ENCODE measurements at places on chromosomes 16 and 17.

DNA sequence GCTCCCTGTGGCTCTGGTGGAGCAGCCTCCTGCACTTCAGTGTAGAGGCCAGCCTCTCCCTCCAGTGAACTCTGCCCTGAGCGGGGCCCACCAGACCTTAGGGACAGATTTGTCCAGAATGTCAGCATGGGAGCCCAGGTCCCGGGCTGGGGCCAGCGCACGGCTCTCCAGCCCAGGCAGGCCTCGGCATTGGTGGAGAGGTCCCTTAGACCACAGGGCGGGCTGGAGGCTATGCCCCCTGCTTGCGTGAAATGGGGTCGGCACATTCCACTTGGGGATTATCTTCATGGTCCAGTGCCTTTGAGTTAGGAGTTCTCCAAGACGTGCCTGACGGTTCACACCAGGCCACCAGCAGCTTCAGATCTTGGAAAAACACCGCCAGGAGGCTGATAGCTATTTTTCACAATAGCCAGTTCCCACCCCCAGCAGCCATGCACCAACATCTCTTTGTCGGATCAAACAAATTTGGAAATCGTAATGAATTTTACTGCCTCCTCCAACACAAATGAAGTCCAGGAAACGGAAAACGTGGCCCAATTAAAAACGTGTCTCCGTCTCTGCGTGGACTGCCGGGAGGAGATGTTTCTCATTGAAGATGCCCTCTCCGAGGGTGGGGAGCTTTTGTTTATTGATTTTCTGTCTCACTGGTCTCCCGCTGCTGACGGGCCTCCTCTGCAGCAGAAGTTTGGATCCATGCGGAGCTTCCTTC, 110.0 kb upstream of the CIBAR2 start:
- no peak for ATAC-seq

- ATAC-seq, result no peak
Measured at GRCh38 chr16:78389009-78389498, 289.6 kb downstream of the WWOX start.

DNA sequence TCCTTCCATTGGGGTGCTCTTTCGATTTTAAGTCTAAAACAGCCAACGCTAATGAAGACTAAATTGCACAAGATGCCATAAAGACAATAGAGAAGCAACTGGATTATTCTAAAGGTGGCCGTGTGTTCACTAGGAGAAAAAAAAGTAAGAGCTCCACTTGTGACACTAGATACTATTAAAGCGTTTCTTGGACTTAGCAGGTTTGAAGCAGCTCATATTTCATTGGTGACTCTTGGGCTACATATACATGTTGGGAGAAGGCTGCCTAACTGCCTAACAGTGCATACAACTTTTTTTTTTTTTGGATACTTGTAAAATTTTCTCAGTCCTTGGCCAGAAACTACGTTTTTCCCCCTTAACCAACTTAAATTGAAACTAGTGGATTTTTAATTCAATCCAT, 111.8 kb upstream of the NOG start:
- no peak for ATAC-seq

DNA sequence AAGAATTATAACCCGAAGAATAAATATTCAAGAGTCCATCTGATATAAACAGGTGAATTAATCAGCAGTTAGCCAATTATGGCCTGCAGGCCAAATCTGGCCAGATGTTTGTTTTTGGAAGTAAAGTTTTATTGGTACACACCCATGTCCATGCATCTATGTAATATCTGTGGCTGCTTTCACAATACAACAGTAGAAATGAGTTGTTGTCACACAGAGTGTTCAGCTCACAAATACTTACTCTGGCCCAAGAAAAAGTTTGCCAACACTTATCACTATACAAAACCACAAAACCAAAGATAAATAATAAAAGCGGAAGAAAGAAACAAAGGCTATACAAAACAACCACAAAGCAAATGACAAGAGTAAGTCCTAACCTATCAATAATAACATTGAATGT, 109.4 kb downstream of the CDYL2 start:
- no peak for ATAC-seq

DNA sequence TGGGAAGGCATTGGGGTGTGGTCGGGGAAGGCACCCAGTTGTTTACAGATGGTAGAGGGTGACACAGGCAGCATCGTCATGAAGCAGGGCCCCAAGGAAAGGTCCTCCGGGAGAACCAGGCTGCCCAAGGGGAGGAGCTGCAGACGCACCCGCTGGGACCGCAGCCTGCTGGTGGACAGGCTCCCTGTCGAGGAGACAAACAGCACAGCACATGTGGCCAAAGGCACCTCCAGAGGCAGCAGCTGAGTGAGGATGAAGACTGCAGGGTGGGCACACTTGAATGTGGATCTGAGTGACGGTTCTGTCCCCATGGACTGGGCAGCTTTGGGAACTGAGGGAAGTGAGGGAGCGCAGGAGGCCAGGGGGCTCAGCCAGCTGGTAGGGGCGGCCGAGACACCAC, 12.4 kb downstream of the CHMP1A start:
- ATAC-seq, result no peak

DNA sequence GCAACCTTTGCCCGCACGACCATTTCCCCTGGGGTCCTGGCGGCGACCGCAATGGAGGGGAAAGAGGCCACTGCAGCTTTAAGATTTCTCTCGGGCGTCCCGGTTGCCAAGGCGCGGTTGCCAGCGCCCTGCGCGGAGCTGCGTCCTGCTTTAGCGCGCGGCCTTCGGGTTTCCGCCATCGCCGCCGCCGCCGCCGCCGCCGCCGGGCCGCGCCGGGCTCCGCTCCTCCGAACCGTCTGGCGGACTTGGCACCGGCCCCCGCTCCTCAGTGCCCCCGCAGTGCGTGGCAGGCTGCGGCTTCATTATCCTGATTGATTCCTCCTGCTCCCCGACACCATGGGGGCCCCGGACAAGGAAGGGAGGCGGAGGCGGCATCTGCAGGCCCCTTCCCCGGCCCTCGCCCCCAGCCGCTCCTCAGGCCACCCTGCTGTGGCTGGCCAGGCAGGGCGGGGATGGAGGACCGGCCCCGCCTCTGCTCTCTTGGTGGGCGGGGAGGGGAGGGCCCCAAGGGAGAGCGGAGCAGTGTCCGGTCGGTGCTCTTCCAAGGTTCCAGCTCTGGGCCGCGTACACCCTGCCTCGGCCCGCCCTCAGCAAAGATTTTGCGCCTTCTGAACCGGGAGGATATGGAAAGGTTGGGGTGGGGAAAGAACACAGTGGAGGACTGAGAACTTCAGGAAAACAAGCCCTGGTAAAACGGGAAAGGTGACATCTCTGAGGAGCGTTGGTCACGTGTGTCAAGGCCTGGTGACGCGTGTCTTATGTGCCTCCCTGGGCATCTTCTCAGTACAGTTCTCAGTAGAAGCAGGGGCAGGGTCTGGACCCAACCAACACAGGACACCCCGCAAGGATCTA, 34.0 kb downstream of the NEUROD2 start:
- ATAC-seq, result peak; percentile 97

- no peak for ATAC-seq
Measured at GRCh38 chr16:54462771-54463170, 176.2 kb upstream of the IRX3 start.

GRCh38 chr17:21382560-21383495, 6.7 kb downstream of the KCNJ12 start:
- ATAC-seq, result no peak

- ATAC-seq, result no peak
Measured at GRCh38 chr17:55318081-55318480, 53.3 kb downstream of the HLF start.

GRCh38 chr16:88622866-88623265, 15.5 kb upstream of the IL17C start:
- no peak for ATAC-seq

DNA sequence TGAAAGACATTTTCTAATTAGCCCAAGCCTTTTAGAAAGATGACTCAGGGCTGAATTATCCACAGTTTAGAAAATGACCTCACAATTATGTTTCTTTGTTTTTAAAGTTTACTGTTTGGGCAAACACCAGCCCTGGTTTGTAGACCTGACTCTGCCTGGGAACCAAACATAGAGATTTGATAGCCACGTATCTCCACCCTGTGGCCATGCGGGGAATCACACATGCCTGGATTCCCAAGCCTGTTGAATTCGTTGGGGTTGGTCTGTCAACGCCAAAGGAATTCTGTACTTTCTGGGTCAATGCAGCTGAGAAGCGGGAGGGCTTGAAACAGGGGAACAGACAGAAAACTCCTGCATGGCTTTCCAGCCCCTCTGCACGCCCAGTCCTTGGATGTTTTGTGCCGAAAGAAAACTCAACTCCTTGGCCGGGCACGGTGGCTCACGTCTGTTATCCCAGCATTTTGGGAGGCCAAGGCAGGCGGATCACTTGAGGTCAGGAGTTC, 26.9 kb downstream of the CD300A start:
- ATAC-seq, result no peak

- ATAC-seq, result peak; percentile 71
Measured at GRCh38 chr16:24776501-24777220, 47.2 kb downstream of the TNRC6A start.

- no peak for ATAC-seq
Measured at GRCh38 chr16:78128913-78129312, 29.5 kb downstream of the WWOX start.

- ATAC-seq, result no peak
Measured at GRCh38 chr17:30996486-30996885, 25.6 kb downstream of the RNF135 start.

DNA sequence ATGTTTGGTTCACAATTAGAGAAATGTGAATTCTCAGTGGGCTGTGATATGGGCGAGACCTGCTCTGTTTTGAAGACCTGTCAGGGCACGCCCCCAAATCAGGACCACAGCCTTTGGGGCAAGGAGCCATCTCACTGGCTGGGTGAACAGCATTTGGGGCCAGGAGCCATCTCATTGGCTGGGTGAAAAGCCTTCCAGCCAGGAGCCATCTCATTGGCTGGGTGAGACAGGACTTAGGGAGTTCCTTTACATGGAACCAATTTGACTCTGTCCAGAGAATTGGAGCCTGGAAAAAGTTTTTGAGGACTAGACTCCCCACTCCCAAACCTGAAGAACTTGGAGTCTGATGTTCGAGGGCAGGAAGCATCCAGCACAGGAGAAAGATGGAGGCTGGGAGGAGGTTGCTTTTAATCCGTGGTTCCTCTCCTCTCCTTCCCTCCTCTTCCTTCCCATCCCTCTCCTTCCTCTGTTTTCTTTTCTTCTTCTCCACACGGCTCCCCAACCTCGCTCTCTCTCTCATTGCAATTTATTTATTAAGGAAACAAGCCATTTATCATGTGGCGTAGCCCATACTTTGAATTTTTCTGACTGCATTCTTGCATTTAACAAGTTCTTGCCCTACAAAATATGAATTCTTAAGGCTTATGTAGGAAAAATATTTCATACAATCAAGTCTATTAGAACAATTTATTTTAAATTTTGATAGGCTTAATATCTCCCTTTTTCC, 19.7 kb downstream of the FOXL1 start:
- ATAC-seq, result no peak

DNA sequence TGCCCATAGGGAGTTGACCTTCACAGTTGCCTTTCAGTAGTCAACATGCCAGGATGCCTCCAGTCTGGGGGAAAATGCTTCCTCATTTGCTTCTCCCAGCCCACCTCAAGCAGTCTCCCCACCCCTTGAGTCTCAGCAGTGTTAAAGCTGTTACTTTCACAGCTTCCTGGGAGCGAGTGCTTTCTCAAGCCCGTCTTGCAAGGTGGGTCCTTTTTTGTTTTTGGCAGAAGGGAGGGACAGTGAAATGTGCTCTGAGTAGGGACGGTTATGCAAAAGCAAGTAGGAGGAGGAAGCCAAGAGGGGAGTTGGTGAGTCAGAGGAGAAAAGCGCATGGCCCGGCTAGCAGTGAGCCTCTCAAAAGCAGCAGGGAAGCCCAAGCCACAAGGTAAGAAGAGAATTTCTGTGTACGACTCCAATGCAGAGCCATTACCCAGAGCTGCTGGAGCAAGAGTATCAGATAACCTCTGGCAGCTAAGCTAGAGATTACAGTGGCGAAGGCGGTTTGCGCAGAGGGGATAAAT, at the start of gene CHST4:
CHST4 (plus strand) TSS at position 316 of the 521 bp plus-strand sequence. CDS start 10,252 bp downstream, outside the sequence.
- ATAC-seq, result peak; percentile 62

DNA sequence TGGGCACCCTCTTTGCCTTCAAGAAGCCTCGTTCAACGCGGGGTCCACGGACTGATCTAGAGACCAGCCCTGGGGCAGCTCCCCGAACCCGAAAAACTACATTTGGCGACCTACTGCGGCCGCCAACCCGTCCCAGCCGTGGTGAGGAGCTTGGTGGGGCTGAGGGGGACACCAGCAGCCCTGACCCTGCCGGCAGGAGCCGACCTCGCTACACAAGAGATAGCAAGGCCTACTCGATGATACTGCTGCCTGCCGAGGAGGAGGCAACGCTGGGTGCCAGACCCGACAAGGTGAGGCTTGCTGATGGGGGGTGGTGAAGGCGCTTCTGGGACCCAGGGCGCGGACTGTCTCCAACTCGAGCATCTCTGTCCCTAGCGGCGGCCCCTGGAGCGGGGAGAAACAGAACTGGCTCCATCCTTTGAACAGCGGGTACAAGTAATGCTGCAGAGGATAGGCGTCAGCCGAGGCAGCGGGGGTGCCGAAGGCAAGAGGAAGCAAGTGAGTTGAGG, 5.6 kb downstream of the ACD start:
- ATAC-seq, result no peak

GRCh38 chr16:83272843-83273242, 534.9 kb upstream of the HSBP1 start:
- ATAC-seq, result no peak

DNA sequence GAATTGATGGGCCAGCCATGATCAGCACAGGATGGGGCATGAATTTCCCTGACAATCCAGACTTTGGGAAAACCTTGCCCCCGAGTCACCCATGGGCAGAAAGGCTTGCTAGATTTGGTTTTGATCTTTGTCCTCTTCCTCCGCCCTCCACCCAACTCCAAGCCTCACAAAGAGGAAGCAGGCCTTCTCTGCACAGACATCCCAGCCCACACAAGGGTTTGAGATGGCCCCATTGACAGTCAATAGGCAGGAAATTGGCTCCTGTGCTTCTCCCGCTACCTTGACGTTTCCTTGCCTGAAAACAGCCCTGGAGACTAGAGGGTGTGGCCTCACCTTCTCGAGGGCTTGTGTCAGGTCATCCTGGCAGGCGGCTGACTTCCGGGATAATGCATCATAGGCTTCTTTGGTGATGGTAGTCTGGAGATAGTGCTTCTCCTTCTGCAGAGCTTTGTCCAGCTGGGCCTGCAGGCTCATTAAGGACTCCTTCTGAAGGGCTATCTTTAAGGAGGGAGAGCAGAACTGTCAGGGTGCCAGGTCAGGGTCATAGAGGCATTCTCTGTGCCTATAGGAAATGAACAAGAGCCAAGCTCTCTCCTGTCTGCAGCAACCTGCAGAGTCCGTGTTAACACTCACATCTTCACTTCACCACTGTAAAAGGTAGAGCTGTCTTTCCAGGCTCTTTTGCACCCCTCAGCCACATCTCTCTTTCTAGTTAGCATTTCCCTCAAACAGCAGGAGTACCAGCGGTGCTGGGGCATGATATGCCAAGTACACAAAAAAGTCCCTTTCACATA, 32.2 kb downstream of the DHX38 start:
- no peak for ATAC-seq
